ENCODE measurements at places on chromosomes 4 and X.

GRCh38 chrX:97704474-97704873 is 820.8 kb downstream of the RPA4 start:
- DNase-seq: no peak

DNA sequence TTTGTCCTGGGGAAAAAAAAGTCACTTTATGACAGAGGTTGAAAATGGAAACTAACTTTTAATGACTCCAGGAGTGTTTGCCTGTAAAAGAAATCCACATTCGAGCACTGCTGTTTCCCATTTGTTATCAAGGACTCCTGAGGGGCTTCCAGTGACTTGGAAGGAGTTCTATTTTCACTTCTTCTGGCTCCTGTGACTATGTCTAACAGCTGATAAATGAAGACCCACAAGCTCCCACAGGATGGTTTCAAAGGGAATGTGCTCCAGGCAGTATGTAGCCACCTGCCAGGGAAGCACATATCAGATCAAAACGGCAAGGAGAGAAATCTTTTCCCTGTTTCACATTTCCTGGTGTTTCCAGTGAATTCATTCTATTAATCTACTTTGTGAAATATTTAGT is 159.8 kb upstream of the FAM241A start:
- no peak for DNase-seq

DNA sequence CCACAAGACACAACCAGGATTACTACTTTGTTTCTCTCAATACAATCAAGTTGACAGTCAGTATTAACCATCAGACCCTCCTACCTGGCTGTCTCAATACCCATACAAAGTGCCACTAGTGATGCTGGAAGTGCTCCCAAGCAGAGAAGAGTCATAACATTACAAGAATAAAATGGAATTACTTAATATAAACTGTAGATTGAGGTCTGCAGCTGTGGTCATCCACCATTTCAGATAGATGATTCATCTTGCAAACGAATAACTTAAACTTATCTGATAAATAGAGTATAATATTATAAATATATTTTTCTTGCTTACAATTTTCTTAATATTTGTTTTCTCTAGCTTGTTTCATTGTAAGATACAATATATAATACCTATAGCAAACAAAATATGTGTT is 1034.2 kb upstream of the PCDH10 start:
- peak; percentile 10 for DNase-seq

- DNase-seq: no peak
Observed at GRCh38 chr4:5112333-5113095, 61.2 kb downstream of the STK32B start.

DNA sequence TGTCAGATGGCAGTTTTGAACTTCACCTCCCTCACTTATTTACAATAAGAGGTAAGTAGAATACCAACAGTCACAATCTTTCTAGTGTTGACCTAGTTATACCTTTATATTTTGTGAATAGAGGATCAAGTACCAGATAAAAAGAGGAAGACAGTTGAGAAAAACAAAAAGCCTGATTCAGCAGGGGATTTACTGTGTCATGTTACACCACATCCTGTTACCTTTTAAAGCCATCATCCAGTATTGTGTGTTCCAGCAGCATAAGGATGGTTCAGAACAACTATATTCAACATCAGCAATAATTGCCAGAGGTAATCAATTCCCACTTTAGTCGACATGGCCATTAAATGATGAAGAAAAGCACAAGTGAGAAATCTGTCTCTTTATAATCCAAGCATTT is 21.3 kb upstream of the CXCL6 start:
- DNase-seq: no peak

- no peak for DNase-seq
Observed at GRCh38 chr4:4412641-4413372, 25.9 kb downstream of the NSG1 start.

DNA sequence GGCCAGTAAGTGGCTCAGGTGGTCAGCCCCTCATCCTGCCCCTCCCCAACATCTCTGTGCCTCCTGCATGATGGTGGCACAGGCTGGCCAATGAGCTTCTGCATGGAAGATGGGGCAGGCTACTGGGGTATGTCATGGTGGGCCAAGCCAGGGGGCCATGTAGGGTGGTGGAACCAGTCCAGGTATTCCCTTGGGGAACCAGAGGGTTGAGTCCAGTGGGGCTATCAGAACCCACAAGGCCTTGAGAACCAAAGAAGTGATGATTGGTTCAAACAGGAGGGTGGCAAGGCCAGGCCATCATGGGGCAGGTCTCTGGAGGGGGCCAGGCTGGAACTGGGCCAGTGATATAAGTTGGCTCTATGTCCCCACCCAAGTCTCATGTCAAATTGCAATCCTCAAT is 18.8 kb upstream of the PPP2R2C start:
- DNase-seq: no peak

DNA sequence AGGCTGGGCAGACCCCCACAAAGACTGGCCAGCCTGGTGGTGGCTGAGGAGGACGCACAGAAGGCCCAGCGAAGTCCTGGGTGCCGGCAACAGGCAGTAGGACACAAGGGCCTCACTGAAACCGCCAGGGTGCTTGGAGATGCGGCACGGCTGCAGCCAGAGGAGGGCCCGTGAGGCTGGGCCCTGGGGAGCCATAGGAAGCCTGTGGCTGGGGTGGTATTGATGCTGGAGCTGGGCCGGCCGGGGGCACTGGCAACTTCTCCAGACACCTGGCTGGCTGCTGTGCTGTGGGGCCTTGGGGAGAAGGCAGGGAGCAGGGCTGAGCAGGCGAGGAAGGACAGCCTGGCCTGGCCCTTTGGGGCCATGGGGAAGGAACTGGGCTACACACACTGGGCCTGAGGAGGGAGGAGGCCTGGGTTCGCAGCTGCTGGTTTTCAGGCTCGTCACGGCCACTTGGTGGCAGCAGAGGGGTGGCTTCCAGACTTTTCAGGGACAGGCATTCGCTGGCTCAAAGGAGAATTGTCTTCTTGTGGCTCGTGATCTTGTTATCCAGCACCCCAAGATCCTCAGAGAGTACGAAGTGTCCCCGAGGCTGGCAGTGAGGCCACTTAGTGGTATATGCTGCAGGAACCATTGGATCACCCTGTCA is 37.2 kb downstream of the ATP2B3 start:
- DNase-seq: peak; percentile 20

- DNase-seq: no peak
Observed at GRCh38 chr4:185904381-185904780, 92.4 kb upstream of the SORBS2 start.

DNA sequence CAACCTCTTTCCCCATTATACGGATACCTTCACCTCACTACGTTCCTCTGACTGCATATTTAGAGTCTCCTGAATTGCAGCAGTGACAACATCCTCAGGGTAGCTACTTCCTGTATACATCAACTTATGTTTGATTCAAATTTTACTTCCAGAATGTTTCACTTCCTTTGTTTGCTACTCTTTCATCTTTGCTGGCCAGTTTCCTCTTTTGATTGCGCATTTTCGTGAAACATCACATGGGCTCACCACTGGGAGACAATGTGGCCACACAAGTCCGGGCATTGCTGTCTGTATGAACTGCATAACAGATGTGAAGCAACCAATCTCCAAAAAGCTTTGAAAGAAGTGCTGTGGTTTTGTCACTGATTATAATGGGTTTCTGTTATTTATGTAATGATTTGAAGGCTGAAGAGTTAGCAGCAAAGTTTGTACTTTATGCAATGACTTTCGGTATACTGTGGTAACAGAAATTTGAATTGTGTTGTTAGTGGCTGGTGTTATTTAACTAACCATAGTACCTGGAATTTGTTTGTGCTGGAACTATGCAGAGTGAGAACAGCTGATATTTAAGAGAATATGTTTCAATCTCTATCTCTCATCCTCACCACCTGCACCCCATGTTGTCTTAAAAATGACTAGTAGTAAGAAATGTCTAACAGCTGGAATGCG is 7.4 kb downstream of the SNCA start:
- DNase-seq: peak; percentile 4

DNA sequence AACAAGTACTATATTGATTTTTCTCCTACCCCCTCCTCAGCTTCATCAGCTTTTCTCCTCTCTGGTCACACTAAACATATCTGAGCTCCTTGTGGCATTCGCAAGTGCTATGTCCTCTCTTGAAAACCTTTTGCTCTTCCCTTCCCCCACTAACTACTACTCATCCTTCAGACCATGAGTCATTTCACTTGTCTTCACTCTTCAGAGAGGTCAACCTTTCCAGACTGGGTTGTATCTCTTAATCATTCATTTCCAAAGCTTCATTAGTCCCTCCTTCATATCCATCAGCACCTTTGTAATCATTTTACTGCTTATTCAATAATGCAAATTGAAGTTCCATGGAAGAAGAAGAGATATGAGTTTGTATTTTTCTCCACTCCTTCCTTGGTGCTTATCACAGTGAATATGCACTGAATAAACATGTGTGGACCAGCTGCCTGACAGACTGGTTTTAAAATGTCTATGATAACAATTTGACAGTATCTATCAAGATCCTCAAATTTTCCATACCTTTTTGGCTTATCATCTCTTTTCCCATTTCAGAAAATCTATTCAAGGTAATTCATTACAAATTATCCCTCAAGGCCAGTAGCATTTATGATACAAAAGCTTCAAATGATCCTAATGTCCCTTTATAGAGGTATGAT is 28.4 kb downstream of the DDX60L start:
- peak; percentile 73 for DNase-seq

GRCh38 chr4:143599827-143600226 is 86.3 kb downstream of the SMARCA5 start:
- no peak for DNase-seq

- DNase-seq: peak; percentile 97
Observed at GRCh38 chr4:150283689-150284088, 205.4 kb downstream of the DCLK2 start.

- DNase-seq: no peak
Observed at GRCh38 chr4:153809307-153809706, 20.4 kb upstream of the SFRP2 start.

GRCh38 chr4:37970702-37971101 is 10.5 kb downstream of the PTTG2 start:
- peak; percentile 49 for DNase-seq

DNA sequence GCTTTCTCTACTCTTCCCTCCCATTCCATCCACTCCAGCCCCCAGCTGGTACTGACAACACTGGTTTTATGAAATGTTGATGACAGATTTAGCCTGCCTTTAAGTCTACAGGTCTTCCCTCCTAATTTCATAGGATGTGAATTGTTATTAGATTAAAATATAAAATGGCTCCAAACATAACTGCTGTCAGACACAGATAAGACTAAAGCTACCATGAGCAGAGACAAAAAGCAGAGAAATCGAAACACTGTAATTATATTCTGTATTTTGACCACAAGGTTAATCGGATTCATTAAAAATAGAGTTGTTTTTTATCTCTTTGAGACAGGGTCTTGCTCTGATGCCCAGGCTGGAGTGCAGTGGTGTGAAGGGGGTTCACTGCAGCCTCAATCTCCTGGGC is 28.3 kb downstream of the SEC24D start:
- DNase-seq: no peak

DNA sequence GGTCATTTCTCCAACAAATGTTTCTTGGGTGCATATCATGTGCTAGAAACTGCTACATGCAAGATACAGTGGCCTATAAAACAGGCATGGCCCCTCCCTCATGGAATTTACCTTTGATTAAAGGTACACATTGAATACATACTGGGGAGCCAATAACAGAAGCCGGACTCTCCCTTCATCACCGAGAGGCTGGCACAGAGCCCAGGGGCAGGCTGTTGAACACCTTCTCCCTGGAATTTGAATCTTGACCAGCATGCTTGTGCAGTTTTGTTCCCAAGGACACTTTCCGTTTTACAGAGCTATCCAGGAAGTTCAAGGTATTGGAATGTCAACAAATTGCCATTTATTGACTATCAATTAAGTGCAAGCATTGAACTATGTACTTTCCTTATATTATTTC is 33.2 kb downstream of the PPARGC1A start:
- no peak for DNase-seq

DNA sequence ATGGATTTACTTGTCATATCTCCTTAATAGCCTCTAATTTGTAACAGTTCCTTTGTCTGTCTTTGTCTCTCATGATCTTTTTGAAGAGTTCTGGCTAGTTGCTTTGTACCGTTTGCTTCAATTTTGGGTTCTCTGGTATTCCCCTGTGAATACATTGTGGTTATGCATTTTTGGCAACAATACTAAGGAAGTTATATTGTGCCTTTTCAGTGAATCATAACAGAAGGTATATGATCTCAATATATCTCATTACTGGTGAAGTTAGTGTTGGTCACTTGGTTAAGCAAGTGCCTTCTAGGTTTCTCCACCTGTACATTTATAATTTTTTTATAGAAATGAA is 48.6 kb downstream of the DCLK2 start:
- peak; percentile 88 for DNase-seq

DNA sequence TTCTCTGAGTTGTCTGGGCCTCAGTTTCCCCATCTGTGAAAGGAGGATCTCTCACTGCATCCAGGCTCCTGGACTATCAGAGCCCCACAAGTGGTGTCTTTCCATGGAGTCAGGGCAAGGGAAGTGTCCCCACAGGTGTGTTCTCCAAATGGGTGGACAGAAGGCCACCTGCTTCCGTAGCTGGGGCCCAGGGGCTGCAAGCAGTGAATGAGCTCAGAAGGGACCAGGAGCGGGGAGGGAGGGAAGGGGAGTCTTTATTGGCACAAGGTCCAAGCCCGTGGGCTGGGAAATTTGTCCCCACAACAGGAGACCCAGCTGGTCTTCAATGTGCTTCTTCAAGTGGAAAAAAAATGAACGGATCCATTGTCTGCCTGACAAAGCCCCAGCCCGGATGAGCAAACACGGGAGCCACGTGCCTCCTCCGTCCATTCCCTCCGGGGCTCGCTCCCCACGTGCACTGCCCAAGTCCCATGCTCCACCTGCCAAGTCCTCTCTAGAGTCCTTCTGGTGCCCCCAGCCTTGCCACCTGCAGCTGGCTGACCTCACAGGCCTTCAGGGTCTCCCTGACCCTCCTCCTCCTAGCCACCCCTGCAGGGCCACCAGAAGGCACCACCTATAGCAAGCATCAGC is 72.0 kb downstream of the JAKMIP1 start:
- DNase-seq: no peak

GRCh38 chr4:113496698-113497097 is 264.8 kb downstream of the CAMK2D start:
- DNase-seq: no peak

All from fibroblast of skin of right quadriceps (primary cell).